ENCODE measurements at places on chromosomes 2 and 18. TPM values are rescaled to one million over a fixed set of nuclear protein-coding genes. Genes with fewer than 3 reads are reported as not detected.

DNA sequence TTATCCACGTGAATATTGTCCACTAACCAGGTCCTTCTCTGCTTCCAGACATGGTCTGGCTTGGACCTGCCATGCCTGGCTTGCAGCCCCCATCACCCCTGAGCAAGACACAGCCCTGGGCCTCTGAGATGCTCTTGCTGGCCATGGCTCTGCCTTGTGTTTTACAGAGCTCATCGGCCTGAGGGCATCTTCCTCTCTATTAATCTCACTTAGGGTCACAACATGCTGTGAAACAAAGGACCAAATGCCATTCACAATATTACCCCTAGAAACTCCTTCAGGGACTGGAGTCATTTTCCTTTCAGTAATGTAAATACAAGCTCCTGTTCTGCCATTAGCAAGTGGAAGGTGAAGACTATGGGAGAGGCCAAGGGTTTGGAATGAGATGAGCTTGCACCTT is 6.8 kb upstream of the TPO start:
- no peak for DNase-seq

EVX2 gene
- total RNA-seq = 1.2 TPM

CRYBA2 gene
- not detected for total RNA-seq

- DNase-seq = no peak
These were observed 46.9 kb downstream of the FBLN7 start for GRCh38 chr2:112185131-112185530.

DNA sequence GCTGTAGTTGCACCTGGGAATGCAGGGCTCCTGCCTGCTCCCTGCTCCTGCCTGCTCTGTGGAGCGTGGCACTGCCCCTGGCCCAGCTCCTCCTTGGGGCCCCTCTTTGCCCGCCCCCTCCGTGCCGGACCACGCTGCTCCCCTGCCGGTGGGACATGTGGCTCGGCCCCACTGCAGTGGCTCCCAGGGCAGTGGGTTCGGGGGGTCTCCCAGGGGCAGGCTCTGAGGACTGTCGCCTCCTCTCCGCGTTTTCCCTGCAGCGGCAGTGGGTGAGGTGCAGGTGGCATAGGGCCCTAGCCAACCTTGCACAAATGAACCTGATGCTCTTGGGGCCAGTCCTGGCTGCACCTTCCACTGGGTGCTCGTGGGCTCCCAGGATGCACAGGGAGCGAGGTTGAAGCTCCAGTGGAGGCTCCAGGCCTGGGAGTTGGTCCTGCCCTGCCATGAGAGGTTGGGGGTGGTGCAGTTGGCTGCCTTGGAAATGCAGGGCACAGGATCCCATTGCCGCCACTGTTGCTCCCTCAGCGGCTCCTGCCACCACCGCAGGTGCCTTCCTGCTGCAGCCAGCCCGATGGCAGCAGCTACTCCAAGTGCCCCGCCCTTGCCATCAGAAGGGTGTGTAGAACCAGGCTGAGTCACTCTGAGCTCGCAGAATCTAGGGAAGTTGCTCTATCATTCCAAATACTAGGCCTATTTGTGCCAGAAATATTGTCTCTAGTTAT is 313.1 kb upstream of the SYT4 start:
- DNase-seq = no peak

CCDC74B gene
- total RNA-seq = 1.7 TPM

DNA sequence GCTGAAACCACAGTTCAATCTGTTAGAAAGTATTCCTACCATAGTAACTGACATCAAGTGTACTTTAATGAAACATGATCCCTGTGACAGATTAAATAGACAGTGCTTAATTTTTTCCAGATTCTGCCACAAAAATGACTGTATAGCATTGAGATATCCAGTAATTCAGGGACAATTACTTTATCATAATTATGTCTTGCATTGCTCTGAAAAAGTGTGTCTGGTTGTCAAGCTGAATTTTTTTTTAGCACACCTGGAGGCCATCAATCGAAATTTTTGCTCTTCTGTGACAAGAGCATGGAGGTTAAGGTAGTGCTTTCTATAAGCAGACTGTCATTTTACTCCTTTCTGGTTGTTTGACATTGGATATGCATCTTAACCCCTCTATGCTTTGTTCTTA is 1083.8 kb upstream of the NRXN1 start:
- DNase-seq = no peak

DNA sequence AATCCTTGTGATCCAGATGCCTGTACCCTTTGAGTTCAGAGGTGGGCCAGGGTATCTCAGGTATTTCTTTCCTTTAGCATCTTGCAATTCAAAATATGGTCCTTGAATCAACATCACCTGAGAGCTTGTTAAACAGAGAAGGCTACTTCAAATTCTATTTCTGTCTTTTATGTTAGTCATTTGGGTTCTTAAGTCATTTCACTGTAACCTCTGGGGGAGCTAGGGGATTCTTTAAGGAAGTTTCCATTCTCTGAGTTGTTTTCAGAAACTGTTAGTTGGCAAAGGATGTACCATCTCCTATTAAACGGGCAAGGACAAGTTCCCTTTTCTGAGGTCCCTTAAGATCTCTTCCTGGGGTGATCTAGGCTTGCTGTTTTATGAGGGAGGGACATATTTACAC is 16.6 kb downstream of the CFLAR start:
- DNase-seq = no peak

GRCh38 chr2:159635006-159635789 is 18.9 kb upstream of the BAZ2B start:
- no peak for DNase-seq

DNA sequence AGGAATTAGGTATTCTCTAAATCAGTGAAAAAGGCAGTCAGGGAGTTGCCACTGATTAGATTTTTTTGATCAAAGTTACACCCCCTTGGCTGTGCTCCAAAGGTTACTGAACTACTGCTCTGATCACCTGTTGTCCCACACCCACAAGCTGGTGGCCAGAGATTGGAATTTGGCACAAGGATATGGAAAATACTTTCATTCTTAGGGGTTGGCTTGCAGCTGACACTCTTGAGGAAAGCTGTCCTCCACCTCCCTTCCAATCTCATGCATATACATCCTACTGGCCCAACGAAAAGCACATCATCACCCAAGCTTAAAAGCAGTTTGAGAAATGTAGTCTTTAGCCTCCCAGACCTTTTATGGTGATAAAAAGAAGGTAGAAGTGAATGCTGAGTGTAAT is 329.5 kb upstream of the CHAC2 start:
- peak; percentile 19 for DNase-seq

GRCh38 chr2:48328159-48328809 is 201.7 kb upstream of the STON1 start:
- DNase-seq = no peak

DNA sequence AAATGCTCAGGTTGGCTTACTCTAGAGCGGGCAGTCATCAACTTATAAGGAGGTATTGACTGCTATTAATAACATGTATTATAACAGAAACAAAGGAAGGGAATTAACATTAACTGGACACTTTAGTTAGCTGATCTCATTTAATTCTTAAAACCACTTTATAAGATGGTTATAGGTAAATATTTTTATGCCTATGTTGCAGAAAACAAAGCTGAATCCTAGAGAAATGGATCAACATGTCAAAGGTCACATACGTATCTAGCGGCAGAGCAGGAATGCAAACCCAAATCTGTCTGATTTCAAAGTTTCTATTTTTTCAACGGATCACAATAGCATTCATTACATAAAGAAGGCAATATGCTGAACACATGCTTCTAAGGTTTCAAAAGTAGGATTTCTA is 200.0 kb downstream of the PDE1A start:
- no peak for DNase-seq

AMER3 gene
- total RNA-seq = 1.2 TPM

DNA sequence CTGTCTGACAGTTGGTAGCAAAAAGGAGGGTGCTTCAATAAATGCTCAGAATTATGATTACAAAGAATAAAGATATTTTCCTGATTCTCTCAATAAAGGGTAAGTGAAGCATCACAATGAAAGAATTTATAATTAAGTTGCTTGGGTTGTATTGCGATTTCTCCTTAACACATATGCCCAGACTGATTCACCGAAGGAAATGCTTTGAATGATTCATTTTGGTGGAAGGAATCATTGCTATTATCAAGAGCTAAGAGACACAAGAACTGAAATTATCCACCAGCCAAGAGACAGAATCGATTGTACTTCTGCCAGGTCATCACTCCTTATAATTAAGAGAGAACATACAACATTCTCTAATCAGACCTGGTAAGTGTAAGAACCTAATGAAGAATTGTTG is 301.4 kb downstream of the NR4A2 start:
- no peak for DNase-seq

NDC80 gene
- total RNA-seq = 6.3 TPM

DNA sequence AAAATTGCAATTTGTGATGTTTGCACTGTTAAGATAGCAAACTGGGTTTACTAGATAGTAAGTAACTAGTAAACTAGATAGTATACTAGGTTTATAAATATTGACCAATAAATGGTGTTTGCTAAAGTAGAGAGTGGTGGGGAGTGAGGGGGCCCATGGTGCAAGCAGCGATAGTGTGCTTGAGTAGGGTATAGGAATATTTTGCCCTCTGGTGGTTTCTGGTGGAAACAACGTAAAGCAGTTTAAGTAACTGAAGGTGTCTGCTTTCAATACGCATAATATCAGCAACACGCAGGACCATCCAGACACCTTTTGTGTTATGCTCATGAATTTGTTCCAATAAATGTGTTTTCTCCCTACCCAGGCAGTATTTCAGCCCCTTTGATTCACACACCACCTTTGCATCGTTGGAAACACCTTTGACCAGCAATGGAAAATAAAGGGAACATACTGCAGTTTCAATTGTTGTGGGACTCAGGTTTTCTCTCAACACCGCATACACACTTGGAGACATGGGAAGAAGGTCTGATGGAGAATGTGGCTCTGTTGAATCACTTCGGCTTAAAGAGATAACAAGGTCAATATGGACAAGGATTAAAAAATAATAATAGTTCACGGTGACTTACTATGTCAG is 16.7 kb upstream of the STAT1 start:
- peak; percentile 41 for DNase-seq

Measured in umbilical cord (tissue), 2 donors.